ENCODE measurements at places on chromosomes 3 and 15.
A peak's percentile ranks its signal among the peaks of the same experiment; 100 is the strongest.

- peak; percentile 58 for DNase-seq
These were observed 19.0 kb upstream of the TRAK1 start for GRCh38 chr3:42071904-42072812.

- no peak for DNase-seq
These were observed 16.2 kb upstream of the LIPC start for GRCh38 chr15:58415636-58416035.

- no peak for DNase-seq
These were observed 200.3 kb downstream of the SLCO3A1 start for GRCh38 chr15:92053753-92054316.

DNA sequence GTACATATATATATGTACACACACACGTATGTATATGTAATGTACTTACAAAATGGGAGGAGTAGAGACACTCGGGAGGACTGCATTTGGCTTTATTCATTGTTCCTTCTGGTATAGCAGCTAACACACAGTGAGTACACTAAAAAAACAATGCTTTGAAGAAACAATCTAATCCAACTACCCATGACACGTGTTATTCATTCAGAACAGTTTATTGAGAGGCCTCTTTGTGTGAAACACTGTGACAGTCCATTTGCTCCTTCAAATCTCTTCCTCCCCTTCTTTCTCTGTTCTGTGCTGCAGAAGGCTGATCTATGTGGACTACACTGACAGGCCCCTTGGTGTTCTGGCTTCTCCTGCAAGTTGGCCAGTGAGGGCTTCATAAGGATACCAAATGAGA lies 1075.9 kb upstream of the CFAP20DC start:
- DNase-seq, result no peak

- DNase-seq, result no peak
These were observed 22.8 kb downstream of the HGD start for GRCh38 chr3:120659285-120659684.

- no peak for DNase-seq
These were observed 13.8 kb downstream of the BDH1 start for GRCh38 chr3:197541756-197542539.

GRCh38 chr3:174168026-174168425 lies 691.1 kb upstream of the NAALADL2 start:
- no peak for DNase-seq

Measured in ovary (tissue), 10 donors.